ENCODE measurements at places on chromosomes 16 and 17. TPM values are rescaled to one million over a fixed set of nuclear protein-coding genes. Genes with fewer than 3 reads are reported as not detected.

Gene TMIGD1
- not detected for total RNA-seq

Gene EFNB3
- 2.3 TPM for total RNA-seq

Gene PIK3R6
- 1.6 TPM for total RNA-seq

Gene CCDC144A
- 3.3 TPM for total RNA-seq

Gene ARRB2
- total RNA-seq, result 14.6 TPM

DNA sequence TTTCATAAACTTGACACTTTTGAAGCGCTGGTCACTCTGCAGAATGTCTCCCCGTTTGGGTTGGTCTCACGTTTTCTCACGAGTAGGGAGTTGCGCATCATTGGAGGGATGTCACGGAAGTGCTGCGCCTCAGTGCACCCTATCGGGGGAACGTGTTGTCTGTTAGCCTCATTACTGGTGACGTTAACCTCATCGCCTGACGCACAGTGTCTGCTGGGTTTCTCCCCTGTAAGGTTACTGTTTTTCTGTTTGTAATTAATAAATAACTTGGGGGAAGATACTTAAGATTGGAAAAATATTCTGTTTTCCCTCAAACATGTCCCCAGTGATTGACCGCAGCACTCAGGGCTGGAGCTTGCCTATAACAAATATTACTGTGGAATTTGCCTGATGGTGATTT, 26.7 kb downstream of the VAC14 start:
- no peak for DNase-seq

- DNase-seq, result no peak
These were observed 14.2 kb downstream of the KCNJ2 start for GRCh38 chr17:70183508-70183907.

- peak; percentile 58 for DNase-seq
These were observed 45.3 kb downstream of the BRD7 start for GRCh38 chr16:50323335-50324011.

DNA sequence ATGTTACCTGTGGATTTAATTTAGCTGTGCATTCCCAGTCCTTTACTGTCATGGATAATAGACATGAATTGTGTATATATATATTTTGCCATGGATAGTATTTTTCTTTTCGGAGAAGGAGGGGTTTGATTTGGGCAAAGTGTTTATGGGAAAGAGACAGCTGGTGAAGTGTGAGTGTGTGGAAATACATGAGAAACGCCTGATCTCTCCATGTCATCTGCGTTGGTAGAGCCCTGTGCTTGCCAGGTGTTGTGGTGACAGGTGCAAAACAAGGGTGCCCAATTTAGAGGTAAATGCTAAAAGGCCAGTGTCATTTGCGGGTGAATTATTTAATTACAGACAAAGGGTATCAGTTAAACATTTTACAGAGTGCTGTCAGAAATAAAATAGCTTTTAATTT, 23.4 kb downstream of the NDEL1 start:
- no peak for DNase-seq

GRCh38 chr17:43427362-43428043, 28.7 kb downstream of the ARL4D start:
- DNase-seq, result no peak

DNA sequence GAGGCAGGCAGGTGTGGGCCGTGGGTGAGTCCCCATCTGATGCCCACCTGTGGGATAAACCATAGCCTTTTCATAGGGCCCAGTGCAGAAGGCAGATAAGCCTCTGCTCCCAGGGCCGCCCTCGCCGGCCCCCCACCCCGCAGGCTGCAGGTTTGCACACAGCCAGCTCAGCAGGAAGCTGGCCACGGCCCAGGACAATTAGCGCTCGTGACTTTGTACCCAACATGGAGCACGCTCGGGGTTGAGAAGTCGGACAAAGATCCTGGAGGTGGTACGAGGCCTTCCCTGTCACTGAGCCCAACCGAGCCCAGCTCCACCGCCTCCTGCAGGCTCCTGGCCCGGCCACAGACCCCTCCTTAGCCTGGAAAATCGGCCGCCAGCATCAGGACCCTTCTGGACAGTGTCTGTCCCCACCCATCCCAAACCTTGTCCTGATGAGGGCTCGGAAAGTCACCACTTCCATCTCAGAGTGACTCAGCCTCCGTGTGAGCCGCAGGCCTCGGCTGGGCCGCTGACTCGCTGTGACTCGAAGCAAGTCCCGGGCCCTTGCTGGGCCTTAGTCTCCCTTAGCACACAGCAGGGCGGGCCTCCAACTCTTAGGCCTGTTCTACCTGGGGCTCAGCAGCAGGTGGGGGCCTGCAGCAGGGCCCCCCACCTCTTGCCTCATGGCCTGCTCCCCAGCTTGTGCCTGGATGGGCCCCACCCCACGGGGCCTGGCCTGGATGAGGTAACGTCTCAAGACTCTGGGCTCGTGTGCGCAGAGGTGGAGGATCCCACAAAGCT, 22.7 kb downstream of the FAM83G start:
- no peak for DNase-seq

DNA sequence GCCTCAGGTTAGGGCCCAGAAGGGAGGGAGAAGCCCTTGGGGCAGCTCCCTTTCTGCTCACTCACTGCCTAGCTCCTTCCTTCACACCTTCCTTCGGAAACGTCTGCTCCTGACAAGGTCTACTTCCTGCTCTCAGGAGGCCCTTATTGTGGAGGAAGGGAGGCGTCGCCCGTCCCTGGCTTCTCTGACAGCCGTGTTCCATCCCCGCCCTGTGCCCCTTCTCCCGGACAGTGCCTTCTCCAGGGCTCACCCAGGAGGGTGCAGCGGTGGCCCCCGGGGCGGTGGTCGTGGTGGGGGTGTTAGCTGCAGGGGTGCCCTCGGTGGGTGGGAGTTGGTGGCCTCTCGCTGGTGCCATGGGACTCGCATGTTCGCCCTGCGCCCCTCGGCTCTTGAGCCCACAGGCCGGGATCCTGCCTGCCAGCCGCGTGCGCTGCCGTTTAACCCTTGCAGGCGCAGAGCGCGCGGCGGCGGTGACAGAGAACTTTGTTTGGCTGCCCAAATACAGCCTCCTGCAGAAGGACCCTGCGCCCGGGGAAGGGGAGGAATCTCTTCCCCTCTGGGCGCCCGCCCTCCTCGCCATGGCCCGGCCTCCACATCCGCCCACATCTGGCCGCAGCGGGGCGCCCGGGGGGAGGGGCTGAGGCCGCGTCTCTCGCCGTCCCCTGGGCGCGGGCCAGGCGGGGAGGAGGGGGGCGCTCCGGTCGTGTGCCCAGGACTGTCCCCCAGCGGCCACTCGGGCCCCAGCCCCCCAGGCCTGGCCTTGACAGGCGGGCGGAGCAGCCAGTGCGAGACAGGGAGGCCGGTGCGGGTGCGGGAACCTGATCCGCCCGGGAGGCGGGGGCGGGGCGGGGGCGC, 231.9 kb downstream of the SEC14L1 start:
- peak; percentile 95 for DNase-seq

GRCh38 chr17:7755095-7755890, 37.7 kb downstream of the DNAH2 start:
- no peak for DNase-seq
